Right ventricle myocardium inferior (tissue), 1 donor: ENCODE measurements at places on chromosomes 11 and 22. TPM values are rescaled to one million over a fixed set of nuclear protein-coding genes. Genes with fewer than 3 reads are reported as not detected.

- no peak for DNase-seq
Observed at GRCh38 chr11:73228268-73229134, 10.4 kb downstream of the P2RY2 start.

- no peak for DNase-seq
Observed at GRCh38 chr22:30607939-30608338, 965 bp downstream of the TCN2 start.

- peak; percentile 78 for DNase-seq
Observed at GRCh38 chr22:35539910-35540594, 579 bp upstream of the RASD2 start.

The HORMAD2 gene
- not detected for total RNA-seq
